Endothelial cell of umbilical vein (primary cell): ENCODE measurements at places on chromosomes 4 and X. TPM values are rescaled to one million over a fixed set of nuclear protein-coding genes. Genes with fewer than 3 reads are reported as not detected.

FGFR3 gene
- 1.2 TPM in 2 replicates for total RNA-seq

UGT2B15 gene
- total RNA-seq, result not detected in 2 replicates

FABP2 gene
- not detected in 2 replicates for total RNA-seq

IL3RA gene
- 21.2 and 28.9 TPM in 2 replicates for total RNA-seq

CXorf38 gene
- 12.1 and 12.4 TPM in 2 replicates for total RNA-seq

GAB1 gene
- total RNA-seq, result 37.7 and 41.8 TPM in 2 replicates

EDA gene
- 0.44 and 1.2 TPM in 2 replicates for total RNA-seq

SLC25A31 gene
- total RNA-seq, result not detected in 2 replicates

- no peak overlapping the region for H3K4me3 ChIP-seq
- no peaks in the 10 kb centered on the region for H3K27me3 ChIP-seq
- no peaks in the 10 kb centered on the region for H3K4me1 ChIP-seq
- no peaks in the 10 kb centered on the region for H3K36me3 ChIP-seq
- no peak for DNase-seq
Measured at GRCh38 chr4:164904941-164905340, 28.0 kb downstream of the APELA start.

DNA sequence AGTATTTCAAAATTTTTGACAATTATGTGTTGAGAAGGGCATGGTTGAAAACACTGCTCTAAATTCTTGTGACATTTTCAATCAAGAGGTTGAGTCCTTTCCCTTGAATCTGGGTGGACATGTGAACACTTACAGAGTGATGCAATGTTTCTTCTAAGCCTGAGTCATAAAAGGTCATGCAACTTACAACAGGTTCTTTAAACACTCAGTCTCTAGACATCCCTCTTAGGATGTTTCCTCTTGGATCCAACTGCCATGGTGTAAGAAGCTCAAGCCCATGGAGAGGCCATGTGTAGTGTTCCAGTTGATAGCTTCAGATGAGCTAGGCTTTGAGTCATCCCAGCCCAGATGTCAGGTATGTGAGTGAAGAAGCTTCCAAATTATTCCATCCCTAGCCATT lies 232.2 kb upstream of the MAOA start:
- no peaks in the 10 kb centered on the region for H3K4me1 ChIP-seq
- no peaks in the 10 kb centered on the region for H3K27me3 ChIP-seq
- H3K27ac ChIP-seq, result no peak overlapping the region
- no peaks in the 10 kb centered on the region for H3K36me3 ChIP-seq
- DNase-seq, result no peak
- H3K4me3 ChIP-seq, result no peak overlapping the region

- H3K27me3 ChIP-seq, result no peaks in the 10 kb centered on the region
- no peaks in the 10 kb centered on the region for H3K36me3 ChIP-seq
- H3K4me3 ChIP-seq, result no peak overlapping the region
- no peaks in the 10 kb centered on the region for H3K4me1 ChIP-seq
- H3K27ac ChIP-seq, result no peak overlapping the region
Measured at GRCh38 chrX:72498782-72499181, 73.9 kb downstream of the HDAC8 start.

DNA sequence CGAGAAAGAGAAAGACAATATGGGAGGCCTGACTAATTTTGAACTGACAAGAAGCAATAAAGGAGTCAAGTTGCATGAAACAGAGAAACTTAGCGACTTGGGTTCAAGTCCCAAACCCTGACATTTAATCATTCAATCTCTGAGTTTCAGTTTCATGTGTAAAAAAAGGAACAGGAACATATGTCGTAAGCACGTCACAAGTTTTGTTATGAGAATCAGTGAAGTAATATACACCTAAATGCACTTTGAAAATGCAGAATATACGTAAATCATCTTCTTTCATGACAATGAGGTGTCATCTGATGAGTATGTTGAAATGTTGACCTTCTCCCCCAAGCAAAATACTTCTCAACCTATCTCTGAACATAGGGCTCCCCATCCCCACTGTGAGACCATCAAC lies 10.4 kb downstream of the ACOT9 start:
- H3K4me1 ChIP-seq, result peaks cover 10% of the 10 kb centered on the region
- H3K27me3 ChIP-seq, result no peaks in the 10 kb centered on the region

- H3K36me3 ChIP-seq, result peaks cover 3% of the 10 kb centered on the region
- peak overlapping the region; percentile 37 for H3K4me3 ChIP-seq
- DNase-seq, result peak; percentile 74
- no peaks in the 10 kb centered on the region for H3K27me3 ChIP-seq
- peaks cover 52% of the 10 kb centered on the region for H3K4me1 ChIP-seq
Measured at GRCh38 chr4:184384056-184384809, 90.1 kb downstream of the IRF2 start.

- no peaks in the 10 kb centered on the region for H3K36me3 ChIP-seq
- peaks cover 3% of the 10 kb centered on the region for H3K4me1 ChIP-seq
- no peak overlapping the region for H3K27ac ChIP-seq
- peaks cover 9% of the 10 kb centered on the region for H3K27me3 ChIP-seq
- H3K4me3 ChIP-seq, result no peak overlapping the region
Measured at GRCh38 chr4:16018841-16019240, 55.9 kb upstream of the FGFBP2 start.

- peak overlapping the region; percentile 89 for H3K27ac ChIP-seq
- H3K4me3 ChIP-seq, result no peak overlapping the region
- DNase-seq, result no peak
- H3K27me3 ChIP-seq, result no peaks in the 10 kb centered on the region
- no peaks in the 10 kb centered on the region for H3K36me3 ChIP-seq
Measured at GRCh38 chr4:151417766-151418376, 8.9 kb downstream of the FHIP1A start.

DNA sequence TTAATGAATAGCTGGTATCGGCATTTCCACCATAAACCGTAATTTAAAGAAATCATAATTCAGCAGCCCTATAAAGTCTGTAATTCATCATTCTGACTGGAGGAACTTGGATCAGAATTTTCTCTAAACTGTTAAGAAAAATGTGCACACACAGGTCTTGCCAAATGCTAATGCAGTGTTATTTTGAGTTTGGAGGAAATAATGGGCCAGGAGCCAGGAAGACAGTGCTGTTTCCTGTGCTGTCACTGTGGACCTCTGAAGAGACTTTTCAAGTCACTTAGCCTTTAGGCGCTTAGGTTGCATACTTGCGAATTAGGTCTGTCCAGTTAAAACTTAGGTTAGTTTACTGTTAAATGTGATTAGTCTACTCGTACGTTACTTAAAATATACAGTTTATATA lies 137.5 kb upstream of the ANXA3 start:
- no peaks in the 10 kb centered on the region for H3K4me1 ChIP-seq
- no peak overlapping the region for H3K4me3 ChIP-seq
- no peaks in the 10 kb centered on the region for H3K27me3 ChIP-seq
- no peak for DNase-seq
- H3K27ac ChIP-seq, result no peak overlapping the region

DNA sequence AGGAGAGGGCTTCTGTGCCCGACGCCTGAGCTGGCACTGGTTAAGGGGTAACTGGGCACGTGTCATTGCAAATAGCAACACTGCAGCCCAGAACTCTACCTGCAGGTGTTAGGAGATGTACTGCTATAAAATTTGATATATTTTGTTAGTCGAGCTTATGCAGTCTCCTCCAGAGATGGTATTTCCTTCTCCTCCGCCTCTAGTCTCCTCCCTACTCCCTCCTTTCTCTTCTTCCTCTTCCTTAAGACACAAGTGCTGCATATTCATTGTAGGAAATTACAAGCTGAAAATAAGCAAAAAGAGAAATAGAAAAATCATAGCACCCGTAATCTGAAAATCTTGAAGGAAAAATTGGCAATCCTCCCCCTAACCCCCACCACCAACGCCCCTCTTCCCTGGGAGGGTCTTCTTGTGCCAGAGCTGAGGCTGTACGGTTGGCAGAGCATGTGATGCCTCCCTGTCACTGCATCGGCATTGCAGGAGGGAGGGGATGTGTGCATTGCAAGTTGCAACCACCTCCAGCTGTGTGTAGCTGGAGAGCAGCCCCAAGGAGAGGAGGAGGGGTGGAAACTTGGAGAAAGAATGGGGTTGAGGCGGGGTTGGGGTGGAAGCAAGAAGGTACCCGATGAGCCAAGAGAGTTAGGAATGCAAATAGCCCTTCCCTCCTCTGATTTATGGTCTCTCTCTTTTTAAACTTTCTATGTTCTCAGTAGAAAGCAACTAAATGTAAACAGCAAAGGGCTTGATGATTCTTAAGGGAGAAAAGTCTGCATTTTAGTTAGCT lies 48.3 kb upstream of the MND1 start:
- DNase-seq, result no peak
- H3K27me3 ChIP-seq, result no peaks in the 10 kb centered on the region

DNA sequence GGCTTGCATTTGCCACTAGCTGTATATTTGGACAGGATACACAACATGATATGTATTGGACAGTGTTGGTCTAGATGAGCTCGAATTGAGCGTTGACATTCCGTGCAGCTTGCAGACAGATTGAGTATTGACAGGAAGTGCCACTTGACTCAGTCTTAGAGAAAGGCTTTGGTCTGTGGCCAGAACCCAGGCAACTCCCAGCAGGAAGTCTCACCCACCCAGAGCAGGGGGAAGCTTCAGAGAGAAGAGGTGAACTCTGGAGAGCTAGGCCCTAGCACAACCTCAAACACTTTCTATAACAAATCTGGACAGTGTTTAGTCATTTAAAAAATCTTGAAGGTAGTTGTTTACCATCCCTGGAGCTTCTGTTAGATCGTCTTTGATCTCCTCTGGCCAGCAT lies 280.5 kb downstream of the FBXW7 start:
- no peak overlapping the region for H3K4me3 ChIP-seq
- H3K27ac ChIP-seq, result peak overlapping the region; percentile 40
- no peaks in the 10 kb centered on the region for H3K36me3 ChIP-seq
- no peaks in the 10 kb centered on the region for H3K27me3 ChIP-seq

GRCh38 chr4:139603576-139604410 lies 47.8 kb upstream of the SETD7 start:
- no peak overlapping the region for H3K4me3 ChIP-seq
- no peaks in the 10 kb centered on the region for H3K27me3 ChIP-seq
- H3K27ac ChIP-seq, result no peak overlapping the region
- peak; percentile 61 for DNase-seq
- H3K36me3 ChIP-seq, result no peaks in the 10 kb centered on the region

GRCh38 chr4:14293582-14293981 lies 666.1 kb upstream of the BOD1L1 start:
- DNase-seq, result no peak
- H3K27me3 ChIP-seq, result no peaks in the 10 kb centered on the region
- H3K4me3 ChIP-seq, result no peak overlapping the region

DNA sequence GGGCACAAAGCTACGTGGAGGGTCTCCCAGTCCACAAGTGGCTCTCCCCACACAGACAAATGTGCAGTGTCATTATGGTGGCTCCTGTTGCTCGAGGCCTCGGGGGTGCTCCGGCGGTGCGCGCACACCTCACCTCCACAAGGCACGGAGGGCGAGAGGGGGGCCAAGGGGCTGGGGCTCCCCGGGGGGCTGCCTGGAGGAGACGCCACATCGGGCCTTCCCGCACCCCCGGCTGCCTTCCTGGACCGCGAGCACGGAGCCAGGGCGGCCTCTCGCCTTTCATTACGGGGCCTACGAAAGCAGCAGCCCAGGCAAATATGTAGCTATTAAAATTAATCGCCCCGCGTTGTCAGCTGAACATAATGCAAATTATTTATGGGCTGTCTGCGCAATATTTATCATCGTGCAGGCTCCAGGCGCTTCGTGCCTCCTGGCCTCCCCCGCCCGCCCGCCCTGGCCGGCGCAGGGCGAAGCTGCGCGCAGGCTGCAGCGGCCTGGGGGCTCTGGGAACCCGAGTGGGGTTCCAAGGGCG lies 70.8 kb upstream of the BCOR start:
- DNase-seq, result no peak
- no peak overlapping the region for H3K27ac ChIP-seq
- no peaks in the 10 kb centered on the region for H3K27me3 ChIP-seq
- H3K4me1 ChIP-seq, result peaks cover 26% of the 10 kb centered on the region

DNA sequence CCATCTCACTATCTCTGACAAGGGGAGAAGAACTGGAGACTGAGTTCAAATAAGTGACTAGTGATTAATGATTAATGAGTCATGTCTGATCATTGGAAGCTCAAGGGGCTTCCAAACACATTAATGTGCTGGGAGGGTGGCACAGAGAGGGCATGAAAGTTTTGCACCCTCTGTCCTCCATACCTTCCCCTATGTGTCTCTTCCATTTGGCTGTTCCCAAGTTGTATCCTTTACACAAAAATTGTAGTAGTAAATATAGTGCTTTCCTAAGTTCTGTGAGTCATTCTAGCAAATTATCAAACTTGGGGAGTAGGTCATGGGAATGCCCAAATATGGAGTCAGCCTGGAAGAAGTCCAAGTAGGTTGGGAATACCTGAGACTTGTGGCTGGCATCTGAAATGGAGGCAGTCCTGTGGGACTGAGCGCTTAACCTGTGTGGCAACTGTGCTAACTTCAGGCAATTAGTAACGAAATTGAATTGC lies 4.1 kb upstream of the FAM200B start:
- no peak overlapping the region for H3K27ac ChIP-seq
- H3K36me3 ChIP-seq, result no peaks in the 10 kb centered on the region
- H3K27me3 ChIP-seq, result no peaks in the 10 kb centered on the region
- DNase-seq, result peak; percentile 43

DNA sequence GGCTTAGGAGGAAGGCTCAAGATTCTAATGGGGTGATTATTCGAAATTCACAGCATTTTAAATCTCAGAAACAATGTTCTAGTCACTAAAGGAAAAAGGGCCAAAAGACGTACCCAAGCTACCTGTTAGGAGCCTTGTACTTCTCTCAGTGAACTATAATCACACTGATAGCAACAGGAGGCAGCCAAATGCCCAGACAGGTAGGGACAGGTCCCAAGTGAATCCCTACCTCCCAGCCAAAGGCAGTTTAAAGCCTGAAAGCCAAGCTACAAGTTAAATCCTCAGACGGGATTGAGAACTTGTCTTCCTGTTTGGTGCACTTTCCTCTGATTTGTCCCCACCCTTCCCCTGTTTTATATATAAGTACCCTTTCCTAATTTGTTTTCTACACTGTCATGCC lies 24.3 kb upstream of the HHIP start:
- H3K36me3 ChIP-seq, result no peaks in the 10 kb centered on the region
- H3K4me3 ChIP-seq, result no peak overlapping the region
- peaks cover 8% of the 10 kb centered on the region for H3K4me1 ChIP-seq
- no peak for DNase-seq

- no peaks in the 10 kb centered on the region for H3K36me3 ChIP-seq
- no peak for DNase-seq
- no peak overlapping the region for H3K27ac ChIP-seq
- no peaks in the 10 kb centered on the region for H3K4me1 ChIP-seq
- no peak overlapping the region for H3K4me3 ChIP-seq
Measured at GRCh38 chrX:130974323-130974722, 71.3 kb upstream of the ENOX2 start.

- no peaks in the 10 kb centered on the region for H3K4me1 ChIP-seq
- H3K27me3 ChIP-seq, result no peaks in the 10 kb centered on the region
- H3K4me3 ChIP-seq, result no peak within 1 kb of the TSS
- H3K27ac ChIP-seq, result no peak within 1 kb of the TSS
Measured at GRCh38 chr4:115113506-115114106, at the start of gene NDST4. NDST4 (minus strand) TSS chr4:115113620; CDS start chr4:115077036, 36,584 bp downstream.

DNA sequence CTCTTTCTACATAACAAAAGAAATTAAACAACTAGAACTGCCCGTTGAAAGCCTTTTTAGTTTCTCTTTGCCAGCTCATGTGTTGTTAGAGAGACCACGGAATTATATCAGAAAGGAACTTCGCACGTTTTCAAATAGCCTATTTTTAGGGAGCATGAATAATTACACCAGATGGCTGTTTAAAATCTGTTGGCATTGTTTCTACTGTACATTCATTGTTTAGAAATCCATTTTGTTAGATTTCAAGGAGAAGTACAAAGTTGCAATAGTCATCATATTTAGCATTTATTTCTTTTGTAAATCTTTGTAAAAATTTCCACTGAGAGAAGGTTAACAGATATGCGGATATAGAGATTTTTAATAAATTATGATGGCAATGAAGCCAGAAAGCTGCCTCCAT lies 403.0 kb upstream of the HS3ST1 start:
- no peaks in the 10 kb centered on the region for H3K27me3 ChIP-seq
- H3K4me1 ChIP-seq, result no peaks in the 10 kb centered on the region
- H3K4me3 ChIP-seq, result no peak overlapping the region
- DNase-seq, result peak; percentile 45
